ENCODE measurements at places on chromosomes 3 and 15.

- no peak for DNase-seq
Measured at GRCh38 chr3:32973982-32974381, 22.5 kb downstream of the CCR4 start.

DNA sequence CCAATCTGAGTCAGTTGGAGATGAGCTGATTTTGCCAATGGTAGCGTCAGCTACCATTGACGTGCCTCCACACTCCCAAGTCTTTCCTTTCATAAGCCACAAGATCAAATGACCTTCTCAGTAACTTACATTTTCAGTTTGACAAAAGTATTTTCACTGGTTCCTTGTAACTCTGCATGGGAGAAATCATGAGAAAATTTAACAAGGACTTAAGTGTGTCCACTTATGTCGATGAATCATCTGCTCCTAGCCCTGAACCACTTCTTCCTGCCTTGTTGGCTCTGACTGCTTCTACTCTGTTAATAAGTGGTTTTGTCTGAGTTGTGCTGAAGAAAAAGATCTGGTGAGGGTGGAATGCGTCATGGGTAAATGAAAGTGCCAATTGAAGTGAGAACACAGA lies 101.2 kb downstream of the NFKBIZ start:
- no peak for DNase-seq

DNA sequence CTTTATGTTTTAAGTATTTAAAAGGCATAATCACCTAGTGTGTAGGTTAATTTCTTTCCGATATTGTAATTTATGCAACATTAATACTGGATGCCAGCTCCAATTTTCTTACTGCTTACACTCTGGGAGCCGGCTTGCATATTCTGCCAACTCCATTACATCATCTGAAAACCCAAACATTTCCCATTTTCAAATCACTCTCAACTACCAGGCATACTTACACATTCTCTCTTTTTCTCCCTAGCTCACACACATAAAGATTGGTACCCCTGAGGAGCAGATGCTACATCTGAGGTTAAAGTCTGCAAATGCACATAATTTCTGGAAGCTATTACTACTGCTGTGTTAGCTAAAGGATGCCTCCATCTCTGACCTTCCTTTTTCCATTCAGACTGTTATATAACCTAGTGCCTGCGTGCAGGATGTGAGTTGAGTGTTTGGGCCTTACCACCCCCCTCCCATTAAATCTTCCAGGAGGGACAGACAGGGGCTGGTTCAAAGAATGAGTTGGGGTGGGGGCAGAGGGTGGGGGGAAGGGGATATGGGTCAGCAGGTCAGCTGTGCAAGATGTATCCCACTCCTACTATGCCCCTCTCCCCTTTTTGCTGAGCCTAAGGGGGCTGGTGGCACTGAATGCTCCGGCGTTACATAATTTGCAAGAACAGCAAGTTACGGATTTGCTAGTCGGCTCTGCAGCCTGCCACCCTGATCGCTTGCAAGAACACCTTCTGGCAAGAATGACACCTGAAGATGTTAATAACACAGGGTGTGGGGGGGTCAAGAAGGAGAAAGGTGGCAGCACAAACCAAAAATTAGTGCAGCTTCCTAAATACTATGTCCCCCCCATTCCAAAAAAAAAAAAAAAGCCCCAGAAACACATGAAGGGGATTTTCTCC lies 2.5 kb downstream of the RORA start:
- DNase-seq: no peak

DNA sequence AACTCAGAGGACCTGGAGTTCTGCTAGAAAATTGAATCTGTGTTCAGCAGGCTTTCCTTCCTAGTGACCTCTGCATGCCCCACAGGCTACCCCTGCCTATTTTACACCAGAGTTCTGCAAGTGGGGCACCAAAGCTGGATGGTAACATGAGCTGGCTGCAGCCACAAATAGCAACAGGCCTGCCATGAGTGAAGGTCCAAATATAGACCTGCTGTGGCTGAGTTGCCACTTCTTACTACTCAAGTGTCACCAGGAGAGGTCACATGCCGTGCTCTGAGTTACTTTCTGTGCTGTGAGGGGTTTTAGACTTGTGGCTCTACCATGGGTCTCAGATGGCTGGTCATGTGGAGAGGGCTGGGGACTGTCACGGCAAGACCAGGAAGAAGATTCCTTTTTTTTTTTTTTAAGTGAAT lies at the start of gene FSD2:
TSS of gene FSD2 (minus strand) at position 76 of the 413 bp plus-strand sequence. CDS start 18,679 bp downstream, outside the sequence.
- DNase-seq: no peak

DNA sequence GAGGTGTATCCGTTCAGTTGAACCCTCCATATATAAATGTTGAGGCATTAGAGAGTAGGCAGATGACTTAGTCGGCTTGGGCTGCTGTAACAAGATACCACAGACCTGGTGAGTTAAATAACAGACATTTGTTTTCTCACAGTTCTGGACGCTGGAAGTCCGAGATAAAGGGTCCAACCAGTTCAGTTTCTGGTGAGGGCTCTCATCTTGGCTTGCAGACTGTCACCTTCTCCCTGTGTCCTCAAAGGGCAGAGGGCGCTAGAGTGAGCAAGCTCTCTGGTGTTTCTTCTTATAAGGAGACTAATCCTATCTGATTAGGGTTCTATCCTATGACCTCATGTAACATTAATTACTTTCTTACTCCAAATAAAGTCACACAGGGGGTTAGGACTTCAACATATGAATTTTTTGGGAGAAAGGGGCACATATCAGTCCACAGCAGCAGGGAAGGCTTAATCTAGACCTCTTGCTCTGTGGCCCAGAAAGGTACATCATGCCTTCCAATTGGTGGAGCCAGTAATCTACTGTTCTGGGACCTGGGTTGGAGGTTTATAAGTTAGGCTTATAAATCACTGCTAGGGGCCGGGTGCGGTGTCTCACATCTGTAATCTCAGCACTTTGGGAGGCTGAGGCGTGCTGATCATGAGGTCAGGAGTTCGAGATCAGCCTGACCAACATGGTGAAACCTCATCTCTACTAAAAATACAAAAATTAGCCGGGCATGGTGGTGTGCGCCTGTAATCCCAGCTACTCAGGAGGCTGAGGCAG lies 26.3 kb upstream of the SLC28A2 start:
- DNase-seq: no peak

DNA sequence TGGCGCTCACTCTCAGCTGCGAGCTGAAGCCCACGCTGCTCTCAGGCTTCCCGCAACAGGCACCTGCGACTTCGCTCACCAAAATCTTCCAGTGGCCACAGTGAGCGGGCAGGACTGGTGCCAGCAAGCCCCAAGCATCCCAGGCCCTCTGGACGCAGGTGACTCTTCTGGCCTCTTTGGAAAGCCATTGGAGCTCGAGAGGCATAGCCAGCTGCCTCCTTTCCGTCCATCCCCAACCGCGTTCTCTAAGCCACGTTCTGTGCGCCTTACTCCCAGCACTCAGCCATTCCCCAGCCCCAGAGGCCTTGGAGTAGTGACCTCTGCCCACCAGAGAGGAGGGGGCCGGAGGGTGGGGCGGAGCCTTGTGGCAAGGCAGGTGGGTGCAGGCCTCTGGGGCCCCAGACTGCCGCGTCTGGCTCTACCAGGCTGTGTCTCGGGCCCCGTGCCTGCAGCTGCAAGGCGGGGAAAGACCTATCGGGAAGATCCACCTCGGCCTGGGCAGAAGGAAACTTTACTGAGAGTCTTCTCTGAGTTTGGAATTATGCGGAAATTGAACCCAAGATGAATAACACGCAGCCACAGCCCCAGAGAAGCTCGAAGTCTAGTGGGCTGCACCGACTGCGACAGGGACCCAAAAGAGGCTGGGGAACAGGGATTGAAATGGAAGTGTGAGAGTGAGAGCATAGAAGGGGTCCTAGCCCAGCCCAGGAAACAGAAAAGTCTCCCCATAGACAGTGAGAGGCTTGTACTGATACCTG lies 3.6 kb upstream of the SOX14 start:
- no peak for DNase-seq

All from NCI-H1105 (cell line).